M059J (cell line): ENCODE measurements at places on chromosomes 1 and 21. TPM values are rescaled to one million over a fixed set of nuclear protein-coding genes. Genes with fewer than 3 reads are reported as not detected.

ETV3L gene
- not detected in 2 replicates for total RNA-seq

LCE2A gene
- total RNA-seq = not detected in 2 replicates

TDRD10 gene
- total RNA-seq = not detected in 2 replicates

DNA sequence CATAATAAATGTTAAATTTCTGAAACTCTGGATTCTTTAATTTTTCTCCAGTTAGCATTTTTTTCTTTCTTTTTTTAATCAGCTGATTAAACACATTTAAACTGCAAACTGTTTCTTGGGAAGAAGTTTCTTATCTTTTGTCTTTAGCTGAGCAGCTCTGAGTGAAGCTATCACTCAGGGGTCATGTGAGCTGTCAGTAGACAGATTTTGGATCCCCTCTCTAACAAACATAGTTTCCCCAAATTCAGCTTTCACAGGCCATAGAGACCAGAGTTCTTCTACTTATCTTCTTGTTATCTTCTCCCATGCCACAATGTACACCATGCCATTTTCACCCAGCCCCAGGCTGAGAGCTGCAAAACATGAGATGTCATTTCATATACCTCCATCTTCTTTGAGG is 148.9 kb downstream of the CDC42BPA start:
- DNase-seq = no peak

- DNase-seq = peak; percentile 92
Measured at GRCh38 chr1:12040457-12041051, 21.3 kb downstream of the MIIP start.

GRCh38 chr1:21337010-21337437 is 46.8 kb upstream of the ECE1 start:
- DNase-seq = no peak
